Activated CD4-positive, alpha-beta T cell treated with anti-CD3 and anti-CD28 coated beads, Interleukin-2, amount 50 U/mL, for 48 hours (primary cell): ENCODE measurements at places on chromosomes 16 and 17.

GRCh38 chr16:74713876-74714275, 13.2 kb upstream of the MLKL start:
- DNase-seq: no peak

DNA sequence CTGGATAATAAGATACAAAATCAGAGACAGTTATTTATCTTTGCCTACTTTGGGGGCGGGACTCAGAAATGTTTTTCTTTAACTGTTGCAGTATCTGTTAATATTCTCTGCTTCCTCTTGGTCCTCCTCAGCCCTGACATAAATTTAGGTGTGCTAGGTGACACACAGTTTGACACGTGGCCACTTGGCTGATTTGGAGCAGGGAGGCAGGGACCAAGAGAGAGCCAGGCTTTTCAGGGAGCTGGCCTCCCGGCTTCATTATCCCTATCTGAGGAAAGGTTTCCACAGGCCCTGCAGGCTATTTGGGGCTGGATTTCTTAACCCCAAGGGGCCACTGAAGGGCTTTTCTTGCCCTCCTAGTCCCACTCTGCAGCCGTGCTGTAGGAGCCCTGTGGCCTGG, 20.1 kb upstream of the NAT9 start:
- no peak for DNase-seq

DNA sequence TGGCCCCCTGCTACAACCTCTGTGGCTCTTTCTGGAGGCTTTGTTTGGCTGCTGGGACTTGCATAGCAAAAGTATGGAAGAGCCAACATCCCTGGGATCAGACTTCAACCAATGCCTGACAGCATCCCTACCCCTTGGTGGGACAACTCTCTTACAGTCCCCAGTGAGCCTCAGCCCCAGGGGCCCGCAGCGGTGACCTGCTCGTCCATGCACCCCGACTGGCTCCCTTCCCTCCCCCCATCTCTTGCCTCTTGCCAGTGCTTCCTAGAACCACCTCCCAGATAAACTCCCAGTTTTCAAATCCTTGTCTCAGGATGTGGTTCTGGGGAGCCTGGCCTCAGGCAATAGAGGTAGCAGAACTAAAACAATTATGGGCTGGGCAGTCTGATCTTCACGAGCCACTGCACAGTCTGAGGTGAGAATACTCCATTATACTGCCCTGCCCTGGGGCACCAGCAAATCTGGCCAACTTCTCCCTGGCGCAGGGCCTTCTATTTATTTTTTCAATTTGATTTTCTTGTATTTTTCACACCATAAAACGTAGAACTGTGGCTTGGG, 86.6 kb upstream of the BRD7 start:
- DNase-seq: no peak

GRCh38 chr16:47055136-47055885, 81.8 kb upstream of the DNAJA2 start:
- no peak for DNase-seq

DNA sequence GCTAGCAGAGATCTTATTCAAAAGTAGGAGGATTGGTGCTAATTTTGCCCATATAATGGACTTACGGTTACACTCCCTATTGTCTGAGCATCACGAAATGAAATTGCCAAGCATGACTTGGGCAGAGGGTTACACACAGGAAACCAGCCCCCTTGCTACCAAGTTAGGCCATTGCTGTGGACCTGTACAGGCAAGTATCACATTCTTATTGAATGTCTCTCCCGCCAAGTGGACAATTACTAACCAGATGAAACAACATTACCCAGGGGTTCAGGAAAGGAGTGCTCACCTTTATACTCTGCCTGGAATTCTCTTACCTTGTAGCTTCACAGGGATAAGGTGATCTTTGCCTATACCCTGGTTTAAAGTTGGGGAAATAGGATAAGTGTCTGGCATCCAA, 70.6 kb upstream of the TOX3 start:
- DNase-seq: no peak

DNA sequence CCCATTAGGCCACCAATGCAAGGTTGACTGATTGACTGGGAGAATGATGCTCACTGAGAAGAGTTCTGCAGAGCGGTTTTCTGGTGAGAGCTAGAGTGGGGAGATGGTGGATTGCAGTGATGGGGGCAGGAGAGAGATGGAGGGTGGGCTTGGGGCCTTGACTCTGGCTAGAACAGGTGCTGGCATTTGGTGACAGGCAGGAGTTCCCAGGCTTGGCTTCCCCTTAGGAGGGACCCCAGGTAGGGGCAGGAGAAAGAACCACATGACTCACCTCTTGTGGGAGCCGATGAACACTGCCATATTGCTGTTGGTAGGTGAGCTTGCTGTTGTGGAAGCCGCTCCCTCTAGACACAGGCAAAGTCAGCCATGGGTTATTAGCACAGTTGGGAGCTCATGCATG, 8.0 kb downstream of the CD300LB start:
- no peak for DNase-seq

DNA sequence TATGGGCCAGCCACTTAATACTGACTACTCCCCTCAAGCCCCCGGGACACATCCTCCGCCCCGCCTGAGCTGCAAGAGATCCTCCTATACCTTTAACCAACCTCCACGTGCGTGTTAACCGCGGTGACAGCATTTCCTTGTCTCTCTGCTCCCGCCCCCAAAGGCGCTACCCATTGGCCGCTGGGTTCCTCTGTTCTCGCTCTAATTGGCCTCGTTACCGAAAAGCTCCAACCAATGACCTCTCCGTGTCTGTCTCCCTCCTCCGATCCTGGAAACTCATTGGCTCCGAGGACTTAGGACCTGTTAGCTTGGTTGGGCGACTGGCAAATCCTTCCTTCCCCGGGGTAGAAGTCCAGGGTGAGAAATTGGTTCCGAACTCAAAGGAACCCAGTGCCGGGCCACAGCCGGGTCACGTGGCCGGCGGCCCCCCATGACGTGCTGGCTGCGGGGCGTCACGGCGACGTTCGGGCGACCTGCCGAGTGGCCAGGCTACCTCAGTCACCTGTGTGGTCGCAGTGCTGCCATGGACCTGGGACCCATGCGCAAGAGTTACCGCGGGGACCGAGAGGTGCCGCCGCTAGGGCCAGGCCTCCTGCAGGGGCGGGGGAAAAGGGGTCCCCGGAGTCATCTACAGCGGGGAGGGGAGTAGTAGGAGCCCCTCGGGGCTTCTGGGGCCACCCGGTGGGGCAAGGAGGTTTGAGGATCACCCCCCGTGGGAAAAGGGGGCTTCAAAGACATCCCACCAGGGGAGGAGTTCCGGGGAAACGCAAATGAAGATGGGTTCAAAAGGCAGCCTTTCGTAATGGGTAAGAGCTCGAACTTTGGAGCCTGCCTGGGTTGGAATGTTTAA, at the start of gene PNPO:
TSS of gene PNPO (plus strand) at position 326 of the 850 bp plus-strand sequence. CDS start at position 431, 105 bp downstream.
- peak; percentile 96 for DNase-seq

- DNase-seq: no peak
These were observed 22.7 kb downstream of the FTO start for GRCh38 chr16:53726625-53727024.

DNA sequence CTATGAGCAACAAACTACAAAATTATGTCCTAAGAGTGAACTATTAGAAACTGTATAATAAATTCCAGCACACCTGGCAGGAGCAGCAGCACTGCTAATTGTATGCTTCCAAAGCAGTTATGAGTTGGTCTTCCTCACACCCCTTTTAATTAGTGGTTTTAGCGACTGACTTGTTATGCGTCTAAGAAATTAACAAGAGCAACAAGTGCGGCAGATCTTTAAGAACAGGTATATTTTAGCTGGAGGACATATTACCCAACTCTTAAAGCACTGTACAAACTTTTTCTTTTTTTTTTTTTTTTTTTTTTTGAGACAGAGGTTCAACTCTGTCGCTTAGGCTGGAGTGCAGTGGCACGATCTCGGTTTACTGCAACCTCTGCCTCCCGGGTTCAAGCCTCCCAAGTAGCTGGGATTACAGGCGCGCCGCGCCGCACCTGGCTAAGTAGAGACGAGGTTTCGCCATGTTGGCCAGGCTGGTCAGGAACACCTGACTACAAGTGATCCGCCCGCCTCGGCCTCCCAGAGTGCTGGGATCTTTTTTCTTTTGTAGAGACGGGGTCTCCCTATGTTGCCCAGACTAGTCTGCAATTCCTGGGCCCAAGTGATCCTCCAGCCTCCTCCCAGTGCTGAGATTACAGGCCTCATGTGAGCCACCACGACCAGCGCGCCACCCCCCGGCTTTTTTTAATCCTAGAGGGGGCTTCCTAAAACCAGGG, 1.6 kb upstream of the FBXL20 start:
- DNase-seq: no peak

- DNase-seq: peak; percentile 98
These were observed at the start of gene TRIM37 for GRCh38 chr17:59106463-59107305. TRIM37 (minus strand) TSS chr17:59106880; CDS start chr17:59106461, 419 bp downstream.

DNA sequence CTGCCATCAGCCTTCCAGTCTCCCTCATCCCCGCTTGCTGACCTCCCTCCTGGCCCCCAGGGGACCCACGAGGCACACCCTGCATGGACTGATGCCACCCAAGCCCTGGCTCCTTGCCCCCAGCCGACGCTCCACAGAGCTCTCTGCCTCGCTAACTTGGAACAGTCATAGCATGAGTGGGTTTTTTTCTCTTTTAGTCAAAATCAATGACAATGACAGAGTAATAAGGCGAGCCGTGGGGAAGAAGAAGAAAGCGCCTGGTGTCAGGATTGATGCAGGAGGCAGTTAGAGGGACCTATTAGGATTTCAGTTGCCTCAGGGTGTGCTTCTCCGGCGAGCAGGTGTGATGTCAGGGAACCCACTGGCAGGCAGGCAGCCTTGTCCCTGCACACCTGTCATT, 176.3 kb upstream of the TNRC6C start:
- no peak for DNase-seq

DNA sequence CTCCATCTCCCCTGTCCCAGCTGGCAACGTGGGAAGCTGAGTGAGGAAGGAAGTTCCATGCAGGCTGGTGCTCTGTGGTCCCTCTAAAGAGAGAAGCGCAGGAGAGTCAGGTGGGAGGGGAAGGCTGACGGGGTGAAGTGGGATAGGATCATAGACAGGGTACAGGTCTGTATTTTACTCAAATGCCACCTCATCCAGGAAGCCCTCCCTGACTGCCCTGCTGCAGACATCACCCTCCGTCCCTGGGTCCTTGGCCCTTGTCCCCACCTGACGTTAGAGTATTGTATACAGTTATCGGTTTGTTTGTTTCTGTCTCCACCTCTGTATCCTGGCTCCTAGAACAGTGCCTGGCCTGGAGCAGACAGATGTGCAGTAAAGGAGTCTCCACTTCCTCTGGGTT, 11.7 kb downstream of the CANT1 start:
- DNase-seq: no peak

DNA sequence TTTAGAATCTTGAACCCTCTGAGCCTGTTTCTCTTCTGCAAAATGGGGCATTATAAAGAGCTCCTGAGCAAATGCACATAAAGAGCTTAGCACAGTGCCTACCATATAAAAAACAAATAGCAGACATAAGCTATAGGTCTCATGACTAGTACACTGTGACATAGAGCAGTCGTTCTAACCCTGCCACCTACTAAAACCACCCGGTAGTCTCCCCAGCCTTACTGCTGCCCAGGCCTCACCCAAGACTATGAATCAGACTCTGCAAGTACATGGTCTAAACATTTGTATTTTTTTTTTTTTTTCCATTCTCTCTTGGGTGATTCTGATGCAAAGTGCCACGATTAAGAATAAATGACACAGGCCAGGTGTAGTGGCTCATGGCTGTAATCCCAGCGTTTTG, 33.9 kb downstream of the STX8 start:
- DNase-seq: no peak

DNA sequence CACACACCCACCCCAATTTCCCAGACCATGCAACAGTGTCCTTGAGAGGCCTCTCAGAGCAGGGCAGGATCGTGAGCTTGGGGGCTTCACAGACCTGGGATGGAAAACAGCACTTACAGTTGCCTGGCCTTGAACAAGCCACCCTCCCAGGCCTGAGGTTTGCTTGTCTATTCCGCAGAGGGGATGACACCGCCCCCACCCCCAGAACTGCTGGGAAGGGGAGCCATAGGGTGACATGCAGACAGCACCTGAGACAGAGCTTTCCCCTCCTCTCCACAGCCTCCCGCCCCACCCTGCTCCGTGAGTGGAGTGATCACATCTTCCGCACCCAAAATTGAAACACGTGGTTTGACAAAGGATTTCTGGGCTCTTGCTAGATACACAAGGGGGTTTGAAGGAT, 131.5 kb upstream of the TNRC6C start:
- no peak for DNase-seq

DNA sequence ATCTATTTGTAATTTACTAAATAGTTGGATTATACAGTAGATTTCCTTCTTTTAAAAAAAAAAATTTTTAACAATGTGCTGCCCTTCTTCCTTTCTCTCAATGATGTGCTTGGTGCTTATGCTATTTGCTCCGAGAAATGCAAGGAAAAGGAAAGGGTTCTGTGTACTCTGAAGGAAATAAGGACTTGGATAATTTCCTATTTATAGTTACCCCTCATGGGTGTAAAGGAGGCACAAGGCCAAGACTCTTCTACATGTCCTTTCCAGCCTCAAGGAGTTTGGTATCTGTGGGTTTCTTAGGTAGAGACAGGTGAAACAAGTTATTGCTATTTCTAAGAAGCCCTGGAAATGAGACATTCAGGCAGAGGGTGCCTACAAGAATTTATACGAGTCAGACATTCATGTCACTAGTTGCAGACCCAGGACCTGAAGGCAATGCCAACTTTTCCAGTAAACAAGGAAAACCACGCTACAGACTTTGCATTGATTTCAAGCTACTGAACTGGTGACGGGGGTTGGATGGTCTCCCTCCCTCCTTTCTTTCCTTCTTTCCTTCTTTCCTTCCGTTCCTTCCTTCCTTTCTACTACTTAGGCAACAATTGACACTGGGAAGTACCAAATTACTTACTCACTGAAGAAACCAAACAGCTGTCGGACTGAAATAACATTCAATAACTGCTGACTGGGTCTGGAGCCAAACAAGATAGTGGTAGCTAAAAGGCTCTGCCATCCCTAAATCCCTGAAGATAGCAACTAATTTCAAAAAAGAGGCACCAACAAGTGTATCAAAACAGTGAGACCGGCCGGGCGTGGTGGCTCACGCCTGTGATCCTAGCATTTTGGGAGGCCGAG, 33.8 kb upstream of the GHDC start:
- no peak for DNase-seq

- peak; percentile 78 for DNase-seq
These were observed 2.6 kb upstream of the GRIN2C start for GRCh38 chr17:74862108-74862901.

GRCh38 chr17:49132699-49133364, at the start of gene B4GALNT2:
B4GALNT2 (plus strand) TSS chr17:49132769; CDS start chr17:49132793, 24 bp downstream.
- DNase-seq: peak; percentile 16

GRCh38 chr17:77186141-77186604, 45.4 kb downstream of the SEC14L1 start:
- no peak for DNase-seq
